ENCODE measurements at places on chromosomes 1 and 21. TPM values are rescaled to one million over a fixed set of nuclear protein-coding genes. Genes with fewer than 3 reads are reported as not detected.

- no peak for DNase-seq
Measured at GRCh38 chr1:231605149-231606100, 21.2 kb upstream of the DISC1 start.

DNA sequence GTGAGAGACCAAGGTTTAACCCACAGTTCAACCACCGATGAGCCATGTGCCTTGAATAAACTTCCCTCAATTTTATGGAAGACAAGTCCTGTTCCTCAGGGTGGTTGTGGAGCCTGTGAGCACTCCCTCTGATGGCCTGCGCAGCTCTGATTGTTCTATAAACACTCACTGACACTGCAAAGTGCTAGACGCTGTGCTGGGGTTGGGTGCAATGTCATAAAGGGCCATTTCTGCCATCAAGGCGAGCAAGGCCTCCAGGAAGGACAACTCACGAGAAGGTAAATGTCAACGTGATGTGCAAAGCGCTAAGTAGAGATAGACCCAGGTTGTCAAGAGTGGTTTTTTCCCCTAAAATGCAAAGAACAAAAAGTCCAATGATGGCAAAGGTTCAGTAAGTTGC is 75.7 kb upstream of the SYT6 start:
- no peak for DNase-seq

DNA sequence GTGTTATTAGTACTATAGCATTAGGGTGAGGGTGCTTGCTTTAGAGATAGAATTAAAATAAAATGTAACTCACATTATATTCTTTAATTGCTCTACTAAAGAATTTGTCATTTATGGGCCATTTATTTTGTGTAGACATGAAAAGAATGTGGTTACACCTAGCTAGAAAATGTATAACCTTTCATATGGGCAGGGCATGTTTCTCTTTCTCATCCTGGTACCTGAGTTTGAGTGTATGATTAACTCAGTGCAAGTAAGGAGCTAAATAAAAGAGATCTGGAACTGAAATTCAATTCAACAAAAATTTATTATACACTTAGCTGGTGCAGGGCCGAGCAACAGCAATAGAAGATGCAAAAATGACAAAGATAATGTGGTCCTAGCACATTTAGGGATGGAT is 47.4 kb downstream of the MAP3K7CL start:
- DNase-seq: no peak

GRCh38 chr1:26690576-26691031 is 5.2 kb upstream of the ARID1A start:
- DNase-seq: no peak

DNA sequence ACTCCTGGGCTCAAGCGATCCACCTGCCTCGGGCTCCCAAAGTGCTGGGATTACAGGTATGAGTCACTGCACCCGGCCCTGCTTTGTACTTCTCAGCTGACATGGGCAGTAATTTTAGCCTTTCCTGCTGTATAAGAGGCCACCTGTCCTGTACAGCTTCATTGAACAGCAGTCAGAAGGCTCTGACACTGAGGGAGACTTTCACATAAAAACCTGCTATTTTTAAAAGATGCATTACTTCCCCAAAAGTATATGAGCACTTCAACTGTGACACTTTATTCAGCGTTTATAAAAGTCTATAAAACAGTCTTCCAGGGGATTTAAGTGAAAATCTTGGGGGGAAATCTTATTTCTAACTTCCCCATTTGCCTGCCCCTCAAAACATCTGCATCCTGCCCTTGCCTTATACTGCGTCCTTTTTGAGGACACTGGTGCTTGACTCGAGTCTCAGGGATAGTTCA is 17.6 kb downstream of the RNU5D-1 start:
- DNase-seq: no peak

- DNase-seq: no peak
Measured at GRCh38 chr1:56688522-56689026, 43.5 kb downstream of the PRKAA2 start.

Gene TRIM45
- polyA plus RNA-seq: 29.2 TPM

DNA sequence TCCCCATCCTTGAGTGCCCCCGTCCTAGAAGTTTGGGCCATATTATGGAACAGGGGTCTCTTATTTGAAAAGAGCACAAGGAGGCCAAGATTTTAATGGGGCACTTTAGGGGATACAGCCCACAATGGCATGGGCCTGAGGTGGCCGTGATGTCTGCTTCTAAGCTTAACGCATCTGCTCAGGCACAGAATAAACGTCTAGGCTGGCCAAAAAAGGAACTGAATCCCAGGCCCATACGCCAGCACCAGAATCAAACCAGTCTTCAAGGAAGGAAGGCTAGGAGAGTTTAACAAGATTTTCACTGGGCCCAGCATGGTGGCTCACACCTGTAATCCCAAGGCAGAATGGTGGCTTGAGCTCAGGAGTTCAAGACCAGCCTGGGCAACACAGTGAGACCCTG is 9.2 kb upstream of the SARS1 start:
- DNase-seq: no peak

GRCh38 chr1:228824366-228824765 is 89.1 kb downstream of the RHOU start:
- no peak for DNase-seq

Gene TNFRSF18
- 0.72 TPM for polyA plus RNA-seq

Gene SERPINC1
- polyA plus RNA-seq: 0.44 TPM

Gene CD5L
- not detected for polyA plus RNA-seq

Gene RASSF5
- 5.0 TPM for polyA plus RNA-seq

DNA sequence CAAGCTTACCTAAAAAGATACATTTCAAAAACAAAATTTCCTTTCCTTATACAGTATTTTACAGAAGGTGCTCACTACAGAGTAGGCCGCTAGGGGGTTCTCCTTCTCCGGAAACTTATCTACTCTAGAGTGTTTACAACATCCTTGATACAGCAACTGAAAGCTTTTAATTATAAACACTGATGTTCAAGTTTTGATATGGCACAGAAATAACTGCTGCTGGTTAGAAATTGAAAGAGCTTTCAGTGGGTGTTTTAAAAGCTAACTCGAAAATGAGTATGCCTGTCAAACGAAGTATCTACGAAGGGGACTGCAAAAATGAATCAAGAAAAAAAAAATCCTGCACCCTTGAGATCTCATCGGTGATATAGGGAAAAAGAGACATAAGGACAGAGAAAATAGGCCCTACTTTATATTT is 1.0 kb downstream of the YOD1 start:
- DNase-seq: no peak

Gene SWT1
- polyA plus RNA-seq: 9.9 TPM

GRCh38 chr1:15618077-15618654 is 908 bp downstream of the DDI2 start:
- no peak for DNase-seq

DNA sequence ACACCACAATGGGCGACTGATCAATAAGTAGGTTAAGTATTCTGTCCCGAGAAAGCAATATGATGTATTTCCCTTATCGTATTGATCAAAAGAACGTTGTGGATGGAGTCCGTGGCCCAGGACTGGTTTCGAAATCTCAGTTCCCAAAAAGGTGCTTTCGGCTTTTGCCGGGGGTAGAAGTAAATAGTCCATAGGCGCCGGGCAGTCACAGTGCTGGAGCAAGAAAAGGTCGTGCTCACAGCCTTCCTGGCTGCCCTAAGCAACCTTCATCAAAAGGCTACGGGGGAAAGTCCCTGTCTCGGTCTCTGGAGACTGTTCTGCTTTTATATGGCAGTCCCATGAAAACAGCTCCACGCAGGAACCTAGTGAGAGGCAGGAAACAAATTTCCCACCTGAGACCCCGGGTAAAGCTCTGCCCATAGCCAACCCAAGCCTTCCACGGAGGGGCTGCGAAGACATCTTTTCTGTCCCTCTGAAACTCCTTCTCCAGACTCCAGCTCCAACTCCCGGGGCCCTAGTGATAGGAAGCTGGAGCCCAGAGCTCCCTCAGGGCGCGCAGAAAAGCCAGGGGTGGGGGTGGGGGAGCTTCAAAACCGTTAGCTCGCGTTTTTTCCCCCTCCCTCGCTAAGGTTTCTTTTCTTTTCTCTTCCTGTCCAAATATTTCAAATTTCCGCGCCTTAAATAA is 7.0 kb downstream of the CDKN2C start:
- no peak for DNase-seq

GRCh38 chr1:75129983-75130789 is 4.0 kb upstream of the LHX8 start:
- DNase-seq: no peak

DNA sequence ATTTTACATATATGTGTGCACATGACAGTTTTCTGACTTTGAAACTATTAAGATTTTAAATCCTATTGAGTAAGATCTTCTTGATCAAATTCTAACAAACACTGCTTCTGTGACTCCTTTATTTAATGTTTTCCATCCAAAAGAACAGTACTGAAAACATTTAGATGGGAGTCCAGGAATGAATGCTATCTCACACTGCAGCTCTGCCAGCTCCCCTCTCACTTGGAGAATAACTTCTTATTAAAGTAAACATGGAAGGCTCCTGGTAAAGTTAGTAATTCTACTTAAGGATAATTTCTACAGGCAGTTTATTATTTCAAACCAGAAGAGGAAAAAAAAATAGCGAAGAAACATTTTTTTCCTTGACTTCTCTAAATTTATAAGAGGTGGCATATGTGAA is 349.1 kb downstream of the DPYD start:
- no peak for DNase-seq

Measured in left renal pelvis (tissue), 4 donors.